Mammary epithelial cell (primary cell): ENCODE measurements at places on chromosomes 7 and 10.

GRCh38 chr7:101537205-101537604, 91.9 kb downstream of the MYL10 start:
- DNase-seq = no peak

GRCh38 chr7:37248396-37248861, 200.2 kb downstream of the ELMO1 start:
- no peak for DNase-seq

DNA sequence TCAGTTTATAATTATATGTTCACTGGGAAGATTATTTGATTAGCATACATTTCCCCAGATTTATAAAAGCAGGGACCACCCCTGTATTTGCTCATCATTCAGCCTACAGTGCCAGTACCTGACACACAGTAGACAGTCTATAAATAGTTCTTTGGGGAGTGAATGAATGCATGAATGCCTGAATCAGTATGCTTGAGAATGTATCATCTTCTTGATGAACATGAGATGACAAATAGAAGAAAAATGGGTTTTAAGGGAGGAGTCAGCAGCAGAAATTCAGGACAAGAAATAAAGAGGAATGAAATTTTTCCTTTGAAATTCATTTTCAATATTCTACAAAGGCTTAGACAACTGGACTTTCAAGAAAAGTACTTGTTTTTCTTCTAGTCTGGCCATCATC, 295.8 kb upstream of the LRRTM3 start:
- DNase-seq = peak; percentile 42

DNA sequence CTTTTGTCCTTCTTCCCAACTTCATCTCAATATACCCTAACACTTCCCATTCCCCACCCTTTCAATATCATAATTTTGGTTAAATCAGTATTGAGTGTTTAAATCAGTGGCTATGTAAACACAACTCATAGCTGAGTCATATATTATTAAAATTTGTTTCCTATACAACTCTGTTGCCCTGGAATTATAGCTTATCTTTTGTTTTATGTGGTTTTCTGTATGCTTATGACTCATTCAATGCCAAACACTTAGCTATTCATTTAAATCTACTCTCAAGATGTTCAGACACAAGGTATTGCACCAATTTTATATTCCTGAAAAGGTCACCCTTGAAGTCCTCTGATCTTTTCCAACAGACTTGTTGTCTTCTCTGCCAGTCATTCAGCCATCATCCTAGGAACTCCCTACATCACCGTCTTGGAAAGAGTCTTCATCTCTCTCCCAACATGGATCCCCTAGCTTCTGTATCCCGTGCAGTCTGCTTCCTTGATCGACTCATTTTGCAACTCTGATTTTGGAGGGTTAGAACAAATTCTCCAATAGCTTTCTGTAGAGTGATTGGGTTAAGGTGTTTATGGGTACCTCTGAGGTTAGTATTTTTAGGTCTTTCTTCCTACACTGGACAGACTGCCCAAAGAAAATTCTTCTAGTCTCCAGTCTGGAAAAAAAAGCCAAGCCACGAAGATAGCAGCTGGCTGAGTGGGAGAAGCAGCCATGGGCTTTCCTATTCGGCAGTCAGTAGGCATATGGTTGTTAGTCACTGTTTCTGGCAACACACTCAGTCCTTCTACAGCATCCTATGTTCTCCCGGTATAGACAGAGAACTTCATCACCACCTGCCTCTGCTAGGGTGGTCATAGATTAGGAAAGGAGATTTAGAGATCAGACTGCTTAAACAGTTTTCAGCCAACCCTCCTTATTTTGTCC, 102.1 kb downstream of the CRPPA start:
- peak; percentile 67 for DNase-seq

- no peak for DNase-seq
These were observed 633.2 kb downstream of the ACTR3B start for GRCh38 chr7:153392726-153393125.

GRCh38 chr7:130141161-130141883, 63.9 kb downstream of the TMEM209 start:
- DNase-seq = no peak

DNA sequence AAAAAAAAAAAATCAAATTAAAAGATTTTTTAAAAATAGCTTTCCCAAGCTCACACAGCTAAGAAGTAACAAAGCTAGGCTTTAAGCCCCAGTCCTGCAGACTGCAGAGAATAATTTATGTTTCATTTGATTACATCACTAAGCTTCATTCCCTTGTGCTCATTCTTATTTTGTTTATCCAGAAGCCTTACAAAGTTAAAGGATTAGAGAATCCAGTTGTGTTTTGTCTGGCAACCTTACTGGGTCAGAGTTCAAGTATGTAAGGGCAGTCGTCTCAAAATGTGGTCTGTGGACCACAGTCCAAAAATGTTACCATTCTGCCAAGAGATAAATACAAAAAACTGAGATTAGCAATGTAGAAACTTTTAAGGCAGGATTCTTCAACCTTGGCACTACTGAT, 32.1 kb upstream of the EZH2 start:
- no peak for DNase-seq

GRCh38 chr7:30187513-30187912, 52.7 kb downstream of the MTURN start:
- no peak for DNase-seq

GRCh38 chr10:102422545-102423129, 2.0 kb downstream of the FBXL15 start:
- DNase-seq = peak; percentile 66

GRCh38 chr10:34152434-34152833, 662.7 kb downstream of the PARD3 start:
- no peak for DNase-seq

- peak; percentile 21 for DNase-seq
These were observed 304.3 kb upstream of the SP4 start for GRCh38 chr7:21123586-21123985.

DNA sequence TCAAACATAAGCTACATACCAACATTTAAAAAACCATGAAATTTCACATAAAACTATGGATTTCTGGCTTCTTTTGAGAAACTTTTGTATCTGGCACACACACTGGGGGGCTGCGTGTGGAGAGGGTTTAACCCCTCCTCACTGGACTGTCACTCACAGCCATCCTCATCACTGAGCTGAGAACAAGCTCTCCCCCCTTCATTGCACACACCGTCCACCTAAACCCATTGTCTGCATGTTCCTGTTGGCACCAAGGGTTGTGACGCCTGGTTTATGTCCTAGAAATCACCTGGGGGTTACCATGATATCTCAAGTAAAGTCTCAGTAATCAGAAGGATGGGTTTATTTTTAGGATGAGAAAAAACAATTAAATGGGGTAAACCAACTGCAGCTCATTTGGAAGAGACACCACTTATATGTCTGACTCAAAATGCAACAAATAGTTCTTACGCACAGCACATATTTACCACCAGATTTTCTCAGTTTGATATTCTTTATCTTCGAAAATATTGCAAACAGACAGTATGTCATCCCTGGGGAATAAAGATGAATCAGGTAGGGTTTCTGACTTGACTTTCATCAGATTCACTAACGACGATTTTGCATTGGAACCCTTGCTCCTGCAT, 218.5 kb upstream of the KLF6 start:
- DNase-seq = no peak

DNA sequence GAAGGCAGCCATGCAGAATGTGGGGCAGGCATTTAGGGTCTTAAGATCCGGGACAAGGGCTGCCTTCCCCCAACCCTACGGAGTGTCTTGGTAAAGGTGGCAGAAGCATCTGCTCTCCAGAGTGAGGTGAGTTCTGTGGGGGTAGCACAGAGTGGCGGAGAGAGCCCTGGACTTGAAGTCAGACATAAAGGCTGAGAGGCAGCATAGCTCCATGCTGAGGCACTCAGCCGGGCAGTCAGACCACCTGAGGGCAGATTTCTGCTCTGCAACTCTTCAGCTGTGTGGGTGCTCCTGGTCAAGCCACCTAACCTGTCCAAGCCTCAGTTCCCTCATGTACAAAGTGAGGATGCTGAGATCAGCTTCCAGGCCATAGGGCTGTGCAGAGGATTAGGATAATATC, 81.0 kb downstream of the CRTAC1 start:
- no peak for DNase-seq

- no peak for DNase-seq
These were observed 554.9 kb downstream of the TCERG1L start for GRCh38 chr10:130756651-130757050.

GRCh38 chr10:118680197-118680596, 74.6 kb downstream of the CACUL1 start:
- DNase-seq = no peak

DNA sequence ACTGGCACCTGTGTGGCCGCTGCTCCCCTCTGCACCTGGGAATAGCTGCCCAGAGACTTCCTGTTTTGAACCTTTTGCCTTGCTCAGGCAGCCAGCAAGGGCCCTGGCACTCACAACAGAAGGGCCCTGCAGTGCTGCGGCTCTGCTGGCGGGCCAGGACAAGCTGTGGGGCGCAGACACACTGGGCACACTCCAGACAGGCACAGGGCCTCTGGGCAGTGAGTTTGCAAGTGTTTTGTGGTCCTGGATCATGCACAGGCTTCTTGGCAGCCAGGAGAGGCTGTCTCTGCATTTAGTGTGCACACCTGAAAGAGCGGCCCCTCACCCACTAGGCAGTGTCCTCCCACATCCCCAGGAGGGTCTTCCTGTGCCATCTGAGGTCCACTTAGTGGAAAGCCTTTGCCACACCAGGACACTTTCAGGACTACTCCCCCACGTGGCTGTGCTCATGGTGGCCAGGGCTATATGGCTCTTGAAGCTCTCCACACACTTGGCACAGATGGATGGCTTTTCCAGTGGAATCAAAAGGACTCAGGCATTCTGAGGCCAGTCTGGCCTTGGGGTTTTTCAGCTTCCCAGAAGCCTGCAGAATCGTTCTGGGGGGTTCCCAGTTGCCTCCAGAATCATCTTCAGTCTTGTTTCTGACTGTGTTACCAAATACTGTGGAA, 5.0 kb upstream of the ATP6V0E2 start:
- DNase-seq = no peak

DNA sequence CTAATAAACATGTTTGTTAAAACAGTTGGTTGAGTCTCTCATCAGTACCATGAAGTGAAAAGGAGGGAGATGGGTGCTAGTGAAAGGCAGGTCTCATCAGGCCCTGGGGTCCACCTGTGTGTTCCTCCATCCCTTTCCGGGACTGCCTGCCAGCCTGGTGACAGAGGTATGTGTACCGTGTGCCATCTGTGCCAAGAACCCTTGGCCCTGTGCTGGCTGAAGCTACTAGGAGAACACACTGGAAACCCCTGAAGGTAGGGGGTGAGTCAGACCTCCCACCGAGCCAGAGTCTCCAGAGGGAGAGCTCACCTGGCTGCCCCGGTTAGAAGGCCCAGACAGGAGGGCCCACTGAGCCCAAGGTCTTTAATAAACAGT, 2.3 kb downstream of the DDIT4 start:
- peak; percentile 85 for DNase-seq

GRCh38 chr7:5635461-5636445, 145.7 kb downstream of the RNF216 start:
- no peak for DNase-seq

GRCh38 chr10:76469675-76470074, 1038.3 kb downstream of the LRMDA start:
- DNase-seq = no peak

DNA sequence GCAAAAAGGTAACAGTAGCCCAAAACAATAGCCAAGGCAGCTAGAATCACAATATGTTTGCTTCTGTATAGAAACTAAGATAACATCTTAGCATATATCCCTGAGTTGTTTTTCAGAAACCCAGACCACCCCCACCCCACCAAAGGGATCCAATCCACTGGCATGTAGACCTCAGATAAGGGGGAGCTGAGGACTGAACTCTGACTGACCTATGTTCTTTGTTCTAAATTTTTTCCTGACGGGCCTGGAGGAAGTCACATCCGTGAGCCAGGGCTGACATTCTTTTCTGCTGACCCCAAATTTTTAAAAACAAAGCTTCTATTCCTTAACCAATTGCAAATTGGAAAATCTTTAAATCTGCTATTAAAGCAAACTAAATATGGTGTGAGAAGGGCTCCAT, 493.9 kb upstream of the IGFBP3 start:
- DNase-seq = no peak

GRCh38 chr10:44043646-44044375, 341.1 kb downstream of the CXCL12 start:
- DNase-seq = no peak

GRCh38 chr10:21314906-21315644, 210.4 kb downstream of the SKIDA1 start:
- peak; percentile 85 for DNase-seq

DNA sequence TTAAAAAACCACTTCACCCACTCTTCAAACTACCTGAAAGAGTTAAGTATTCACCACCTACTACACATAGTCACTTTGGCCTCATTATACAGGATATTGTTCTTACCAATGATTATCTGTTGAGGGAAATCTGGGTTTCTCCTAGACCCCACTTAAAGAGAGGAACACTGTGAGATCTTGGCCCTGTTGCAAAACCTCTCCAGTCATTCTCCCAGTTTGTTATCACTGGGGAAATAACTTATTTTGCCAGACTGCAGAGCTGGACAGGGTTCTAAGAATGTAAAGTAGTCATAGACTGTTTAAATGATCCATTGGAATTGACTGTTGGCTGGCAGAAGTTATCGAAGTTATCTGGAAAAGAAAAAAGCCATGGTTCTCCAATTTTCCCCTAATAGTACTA, 143.8 kb downstream of the HGF start:
- no peak for DNase-seq

DNA sequence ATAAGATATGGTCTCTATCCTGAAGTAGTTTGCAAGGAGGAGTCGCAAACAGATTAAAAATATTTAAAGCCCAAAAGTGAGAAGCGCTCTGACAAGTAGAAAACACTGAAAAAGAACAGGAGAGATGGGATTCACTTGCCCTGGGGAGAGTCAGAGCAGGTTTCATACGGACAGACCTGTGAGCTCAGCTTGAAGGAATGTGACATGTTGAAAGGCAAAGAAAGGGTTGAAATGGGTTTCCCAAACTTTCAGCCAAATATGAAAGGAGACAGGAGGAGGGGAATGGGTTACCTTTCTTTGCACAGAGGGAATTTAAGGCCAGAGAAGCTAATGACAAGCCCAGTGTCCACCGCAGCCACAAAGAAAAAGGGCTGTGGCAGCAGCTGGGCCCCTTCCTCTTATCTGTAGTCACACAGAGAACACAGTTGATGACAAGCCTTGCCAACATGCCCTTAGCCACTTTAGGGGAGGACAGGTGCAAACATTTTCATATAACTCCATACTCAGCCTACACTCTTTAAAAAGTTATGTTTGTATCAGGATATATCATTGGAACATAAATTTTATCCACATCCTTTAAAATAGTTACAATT, 14.9 kb downstream of the HOXA1 start:
- DNase-seq = peak; percentile 72

DNA sequence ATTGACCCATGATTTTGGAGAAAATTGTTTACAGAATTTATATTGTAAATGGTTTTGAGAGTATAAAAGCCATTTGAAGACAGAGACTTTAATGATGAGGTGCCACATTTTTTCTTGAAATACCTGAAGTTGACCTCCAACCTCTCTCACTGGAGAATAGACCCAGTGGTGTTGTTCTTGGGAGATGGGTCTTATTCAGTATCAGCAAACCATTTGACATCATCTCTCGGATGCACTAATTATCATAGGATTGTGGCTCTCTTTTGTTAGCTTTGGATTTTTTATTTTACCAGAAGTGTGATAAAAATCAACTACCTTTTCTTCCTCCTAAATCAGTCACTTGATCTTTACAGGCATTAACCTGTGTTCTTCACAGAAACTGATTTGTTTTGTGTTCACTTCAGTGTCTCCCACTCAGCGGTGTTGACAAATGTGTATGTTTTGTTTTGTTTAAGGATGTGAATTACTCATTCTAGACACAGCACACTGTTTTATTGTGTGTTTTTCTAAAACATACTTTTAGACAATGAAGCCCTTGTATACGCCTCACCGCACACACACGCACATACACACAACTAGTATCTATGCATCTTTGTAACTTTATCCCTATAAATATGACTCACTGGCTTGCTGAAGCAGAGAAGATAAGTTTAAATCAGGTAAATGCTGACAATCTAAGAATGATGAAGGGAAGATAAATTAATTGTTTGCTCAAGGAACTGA, 455.6 kb downstream of the INHBA start:
- DNase-seq = peak; percentile 97
